ENCODE measurements at places on chromosomes 3 and 15. TPM values are rescaled to one million over a fixed set of nuclear protein-coding genes. Genes with fewer than 3 reads are reported as not detected.

The CHRD gene
- total RNA-seq, result 32.6 TPM

The FBLN2 gene
- total RNA-seq, result 585 TPM

GRCh38 chr3:11878837-11879236 lies 32.2 kb upstream of the TAMM41 start:
- no peak for DNase-seq

- no peak for DNase-seq
Measured at GRCh38 chr3:48601622-48601994, 6.5 kb upstream of the COL7A1 start.

- no peak for DNase-seq
Measured at GRCh38 chr3:45227071-45227820, 1.2 kb upstream of the TMEM158 start.

- no peak for DNase-seq
Measured at GRCh38 chr15:90883526-90883975, 753 bp upstream of the FES start.

- DNase-seq, result no peak
Measured at GRCh38 chr3:15936312-15936711, 138.5 kb upstream of the ANKRD28 start.

GRCh38 chr15:70504299-70504951 lies 258.9 kb downstream of the UACA start:
- peak; percentile 91 for DNase-seq

- no peak for DNase-seq
Measured at GRCh38 chr3:28915741-28916500, 364.9 kb upstream of the RBMS3 start.

- no peak for DNase-seq
Measured at GRCh38 chr3:35705904-35706303, 66.6 kb downstream of the ARPP21 start.

GRCh38 chr3:107366766-107367165 lies 10.5 kb upstream of the CCDC54 start:
- DNase-seq, result no peak

DNA sequence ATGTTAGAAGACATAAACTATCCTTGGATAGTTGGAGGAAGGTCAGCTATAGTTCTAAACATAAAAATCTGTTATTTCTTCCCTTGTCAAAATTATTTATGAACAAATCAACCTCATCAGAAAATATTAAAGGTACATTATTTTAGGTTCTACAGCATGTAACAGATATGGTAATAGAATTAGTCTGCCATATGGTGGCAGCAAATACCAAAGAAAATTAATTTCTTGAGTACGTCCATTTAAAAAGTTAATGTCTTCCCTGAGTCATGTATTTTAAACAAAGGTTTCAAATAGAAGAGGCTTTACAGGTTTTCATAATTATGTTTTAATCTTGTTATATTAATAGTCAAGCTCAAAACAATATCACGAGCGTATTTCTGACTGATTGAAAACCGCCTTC lies 17.9 kb upstream of the ANKRD28 start:
- no peak for DNase-seq

Measured in posterior vena cava (tissue), 2 donors.